ENCODE measurements at places on chromosomes 13 and 19.

- no peak for DNase-seq
Measured at GRCh38 chr19:16561382-16561781, 10.8 kb downstream of the SLC35E1 start.

GRCh38 chr19:31533114-31533513, 183.9 kb upstream of the TSHZ3 start:
- DNase-seq, result no peak

DNA sequence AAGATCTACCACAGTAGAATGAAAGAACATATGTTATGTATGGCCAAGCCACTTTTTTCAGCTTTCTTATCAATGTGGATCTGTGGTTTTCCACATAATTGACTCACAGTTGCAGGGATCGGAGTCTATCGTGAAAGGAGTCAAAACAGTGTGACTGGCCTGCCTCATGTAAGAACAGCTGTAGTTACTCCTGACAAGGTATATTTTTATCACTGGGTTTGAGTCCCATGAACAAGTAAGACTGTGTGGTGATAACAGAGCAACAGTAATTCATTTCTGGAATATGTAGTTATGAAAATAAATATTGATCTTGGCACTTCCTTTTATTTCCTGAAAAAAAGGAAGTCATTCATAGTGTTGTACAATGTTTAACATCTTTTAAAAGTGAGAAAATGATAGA, 416.6 kb downstream of the KLF12 start:
- no peak for DNase-seq

- no peak for DNase-seq
Measured at GRCh38 chr13:110353339-110353977, 46.4 kb downstream of the COL4A2 start.

DNA sequence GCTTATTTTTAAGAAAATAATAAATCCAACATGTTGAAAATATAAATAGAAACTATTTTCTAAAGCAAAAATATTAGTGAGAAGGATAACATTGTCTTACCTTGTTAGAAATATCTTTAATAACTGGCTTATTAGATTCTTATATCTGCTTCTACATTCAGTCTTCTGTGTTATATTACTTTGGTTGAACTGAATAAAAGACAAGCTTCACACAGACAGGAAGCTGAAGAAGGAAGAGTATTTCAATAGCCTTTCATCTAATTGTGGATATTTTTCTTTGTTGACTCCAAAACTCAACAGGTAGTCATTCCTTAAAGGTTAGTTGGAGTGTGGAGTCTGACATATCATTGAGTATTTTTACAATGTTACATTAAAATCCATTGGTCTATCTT, 10.9 kb downstream of the SETDB2 start:
- no peak for DNase-seq

DNA sequence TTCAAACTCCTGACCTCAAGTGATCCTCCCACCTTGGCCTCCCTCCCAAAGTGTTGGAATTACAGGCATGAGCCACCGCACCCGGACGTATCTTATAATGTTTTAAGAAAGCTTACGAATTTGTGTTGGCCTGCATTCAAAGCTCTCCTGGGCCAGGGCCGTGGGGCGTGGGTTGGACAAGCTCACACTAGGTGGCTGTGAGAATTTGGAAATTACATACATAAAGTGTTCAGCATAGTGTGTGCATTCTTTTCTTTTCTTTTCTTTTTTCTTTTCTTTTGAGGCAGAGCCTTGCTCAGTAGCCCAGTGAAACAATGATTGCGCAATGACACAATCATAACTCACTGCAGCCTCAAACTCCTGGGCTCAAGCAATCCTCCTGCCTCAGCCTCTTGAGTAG, 2.6 kb downstream of the ZSWIM4 start:
- no peak for DNase-seq

DNA sequence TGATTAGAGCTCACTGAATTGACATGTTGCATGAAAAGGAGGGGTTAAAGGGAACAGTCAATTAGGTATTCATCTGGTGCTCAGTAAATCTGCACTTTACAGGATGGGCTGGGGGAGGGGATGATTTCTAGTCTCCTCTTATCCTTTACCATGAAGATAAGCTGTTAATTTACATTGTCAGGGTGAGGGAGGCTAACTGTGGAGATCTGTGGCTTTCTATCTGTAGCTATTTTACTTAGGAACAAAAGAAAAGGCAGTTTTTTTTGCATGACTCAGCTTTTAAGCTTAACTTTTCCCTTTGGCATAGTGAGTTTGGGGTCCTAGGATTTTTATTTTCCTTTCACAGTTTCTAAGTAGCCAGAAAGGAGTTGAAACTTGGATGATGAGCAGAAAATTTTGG, 253.3 kb downstream of the LMO7 start:
- DNase-seq, result no peak

GRCh38 chr13:69903081-69903480, 204.5 kb upstream of the ATXN8OS start:
- no peak for DNase-seq

GRCh38 chr19:38736413-38737280, 7.6 kb downstream of the CAPN12 start:
- peak; percentile 55 for DNase-seq

Measured in stimulated activated CD8-positive, alpha-beta memory T cell treated with anti-CD3 and anti-CD28 coated beads, Interleukin-7, amount 100 ng/mL, for 4 hours (primary cell).